ENCODE measurements at places on chromosomes 2 and 18.

DNA sequence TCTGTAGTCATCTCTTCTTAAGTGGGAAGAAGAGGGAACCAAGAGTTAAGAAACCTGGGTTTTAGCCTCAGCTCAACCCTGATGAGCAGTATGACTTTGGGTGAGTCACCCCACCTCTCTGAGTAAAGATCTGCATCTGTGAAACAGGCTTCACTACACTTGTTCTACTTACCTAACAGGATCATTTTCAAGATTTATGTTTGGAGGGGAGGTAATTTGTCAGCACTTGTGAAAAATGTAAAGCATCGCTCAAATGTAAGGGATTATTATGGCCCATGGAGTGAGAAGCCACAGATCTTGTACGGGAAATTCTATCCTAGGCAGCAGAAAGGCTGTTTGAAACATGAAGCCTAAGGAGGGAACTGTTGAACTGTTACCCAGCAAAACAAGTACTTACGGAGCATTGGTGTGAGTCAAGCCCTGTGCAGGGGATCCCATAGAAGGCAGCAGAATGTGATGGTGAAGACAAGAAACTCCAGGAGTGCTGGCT is 160.6 kb downstream of the PRKCE start:
- no peak for DNase-seq

GRCh38 chr2:84319581-84319980 is 139.5 kb downstream of the SUCLG1 start:
- no peak for DNase-seq

- no peak for DNase-seq
These were observed 225.8 kb upstream of the SIX3 start for GRCh38 chr2:44715671-44716081.

DNA sequence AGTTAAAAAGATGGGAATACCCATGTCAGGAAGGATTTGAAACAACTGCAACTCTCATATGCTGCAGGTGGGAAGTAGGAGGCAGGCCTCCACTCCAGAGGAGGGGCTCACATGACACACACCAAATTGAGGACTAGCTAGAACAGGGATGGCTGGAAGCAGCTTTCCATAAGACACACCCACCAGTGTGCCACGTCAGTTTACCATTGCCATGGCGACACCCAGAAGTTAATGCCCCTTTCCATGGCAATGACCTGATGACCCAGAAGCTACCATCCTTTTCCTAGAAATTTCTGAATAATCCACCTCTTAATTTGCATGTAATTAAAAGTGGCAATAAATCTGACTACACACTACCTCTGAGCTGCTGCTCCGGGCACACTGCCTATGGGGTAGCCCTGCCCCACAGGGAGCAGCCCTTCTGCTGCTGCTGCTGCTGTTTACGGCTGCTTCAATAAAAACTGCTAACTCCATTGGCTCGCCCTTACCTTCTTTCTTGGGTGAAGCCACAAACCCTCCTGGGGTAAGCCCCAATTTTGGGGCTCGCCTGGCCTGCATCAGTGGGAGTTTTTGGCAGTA is 89.4 kb downstream of the RRM2 start:
- no peak for DNase-seq

DNA sequence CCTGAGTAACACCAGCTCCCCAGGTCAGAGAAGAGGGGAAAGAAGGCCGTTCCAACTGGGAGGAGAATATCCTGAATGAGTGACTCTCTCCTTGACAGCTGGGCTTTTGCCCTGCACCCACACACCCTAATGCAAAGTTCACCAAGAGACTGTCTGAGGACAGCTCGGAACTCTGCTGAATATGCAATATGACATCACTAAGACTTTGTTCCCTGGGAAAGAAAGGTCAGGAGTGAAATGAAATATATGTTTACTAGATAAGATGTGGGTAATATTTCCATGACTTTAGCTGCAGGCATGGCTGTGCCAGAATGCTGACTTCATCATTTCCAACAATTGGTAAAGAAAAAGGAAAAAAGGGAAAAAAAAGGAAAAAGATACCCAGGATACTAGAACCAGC is 488.2 kb upstream of the RAB6C start:
- DNase-seq = no peak

DNA sequence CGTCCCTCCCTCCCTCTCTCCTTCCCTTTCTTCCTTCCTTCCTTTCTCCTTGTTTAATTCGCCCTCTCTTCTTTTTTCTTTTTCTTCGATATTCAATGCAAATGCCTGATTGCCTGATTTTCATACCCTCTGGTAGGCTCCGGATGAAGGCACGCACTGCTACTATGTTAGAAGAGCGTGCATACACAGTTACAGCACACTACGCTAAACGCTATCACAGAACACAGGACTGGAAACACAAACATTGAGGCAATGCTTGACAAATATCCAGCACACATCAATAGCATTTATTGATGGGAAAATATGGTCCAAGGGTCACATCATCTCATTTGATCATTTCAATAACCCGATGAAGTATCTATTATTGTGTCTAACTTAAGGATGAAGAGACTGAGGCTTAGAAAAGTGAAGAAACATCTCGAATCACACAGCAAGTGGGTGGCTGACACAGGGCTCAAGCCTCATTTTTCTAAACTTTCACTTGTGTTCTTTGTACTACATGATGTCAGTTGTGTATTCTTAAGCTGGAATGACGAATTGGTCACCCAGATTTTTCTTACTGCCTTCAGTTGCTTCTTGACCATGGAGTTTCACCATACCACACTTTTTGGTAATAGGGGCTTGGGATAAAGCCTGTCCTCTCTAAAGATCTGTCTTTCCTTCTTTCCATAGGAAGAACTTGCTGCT is 101.8 kb downstream of the TRIB2 start:
- DNase-seq = no peak

- DNase-seq = no peak
These were observed 343.8 kb downstream of the SETBP1 start for GRCh38 chr18:45024357-45025088.

- DNase-seq = no peak
These were observed 270.1 kb downstream of the C1D start for GRCh38 chr2:67792681-67793091.

DNA sequence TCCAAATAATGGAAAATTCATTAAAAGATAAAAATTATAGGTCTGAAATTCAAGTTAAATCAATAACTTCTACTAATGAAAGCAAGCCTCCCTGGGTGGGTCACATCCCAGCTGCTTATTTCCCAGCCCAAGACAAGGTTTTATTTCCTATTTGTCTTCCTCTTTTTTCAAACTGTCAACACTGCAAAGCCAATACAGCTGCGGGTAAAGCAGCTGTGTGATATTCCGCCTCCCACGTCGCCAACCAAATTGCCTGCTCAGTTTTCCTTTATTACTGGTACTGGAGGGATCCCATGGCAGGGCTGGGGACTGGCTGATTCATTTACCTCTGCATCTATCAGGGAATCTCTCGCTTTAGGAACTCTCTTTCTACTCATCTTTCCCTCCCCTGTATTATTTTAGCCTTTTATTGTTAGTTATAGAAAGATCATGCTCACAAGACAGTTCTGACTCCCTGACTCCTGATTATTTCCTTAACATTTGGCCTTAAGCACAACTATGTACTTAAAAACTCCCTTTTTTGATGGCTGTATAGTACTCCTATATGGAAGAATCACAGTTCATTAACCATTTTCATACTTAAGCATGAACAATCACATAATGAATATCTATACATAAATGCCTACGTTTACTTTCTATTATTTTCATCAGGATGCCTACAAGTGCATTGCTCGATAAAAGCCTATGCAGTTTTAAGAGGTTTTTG is 253.1 kb downstream of the CDCA7 start:
- DNase-seq = peak; percentile 13

GRCh38 chr2:2041256-2041824 is 289.7 kb downstream of the MYT1L start:
- DNase-seq = no peak

GRCh38 chr18:68915061-68915460 is 117.2 kb downstream of the CCDC102B start:
- DNase-seq = no peak

DNA sequence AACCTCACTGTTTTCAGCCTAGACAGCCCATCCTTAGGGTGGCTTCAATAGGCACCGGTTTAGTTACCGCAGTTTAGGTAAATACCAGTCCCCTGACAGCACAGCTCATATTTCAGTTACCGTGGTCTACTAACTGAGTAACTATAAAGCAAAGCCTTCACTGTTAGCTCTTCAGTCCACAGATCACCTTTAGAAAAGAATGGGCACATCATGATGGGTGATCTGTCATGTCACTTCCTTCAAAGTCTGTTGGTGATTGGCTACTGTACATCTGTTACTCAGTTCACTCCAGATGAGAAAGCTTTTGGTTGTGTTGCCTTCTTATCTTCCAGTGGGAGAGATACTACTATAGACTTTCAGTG is 21.0 kb downstream of the SLC20A1 start:
- DNase-seq = peak; percentile 44

GRCh38 chr2:237440819-237441281 is 26.9 kb upstream of the COL6A3 start:
- DNase-seq = no peak

- peak; percentile 98 for DNase-seq
These were observed 136.8 kb upstream of the ID2 start for GRCh38 chr2:8544786-8545694.

- peak; percentile 95 for DNase-seq
These were observed 42.2 kb downstream of the BIN1 start for GRCh38 chr2:127064642-127065250.

GRCh38 chr2:208265371-208265800 is 669 bp upstream of the PIKFYVE start:
- DNase-seq = peak; percentile 75

DNA sequence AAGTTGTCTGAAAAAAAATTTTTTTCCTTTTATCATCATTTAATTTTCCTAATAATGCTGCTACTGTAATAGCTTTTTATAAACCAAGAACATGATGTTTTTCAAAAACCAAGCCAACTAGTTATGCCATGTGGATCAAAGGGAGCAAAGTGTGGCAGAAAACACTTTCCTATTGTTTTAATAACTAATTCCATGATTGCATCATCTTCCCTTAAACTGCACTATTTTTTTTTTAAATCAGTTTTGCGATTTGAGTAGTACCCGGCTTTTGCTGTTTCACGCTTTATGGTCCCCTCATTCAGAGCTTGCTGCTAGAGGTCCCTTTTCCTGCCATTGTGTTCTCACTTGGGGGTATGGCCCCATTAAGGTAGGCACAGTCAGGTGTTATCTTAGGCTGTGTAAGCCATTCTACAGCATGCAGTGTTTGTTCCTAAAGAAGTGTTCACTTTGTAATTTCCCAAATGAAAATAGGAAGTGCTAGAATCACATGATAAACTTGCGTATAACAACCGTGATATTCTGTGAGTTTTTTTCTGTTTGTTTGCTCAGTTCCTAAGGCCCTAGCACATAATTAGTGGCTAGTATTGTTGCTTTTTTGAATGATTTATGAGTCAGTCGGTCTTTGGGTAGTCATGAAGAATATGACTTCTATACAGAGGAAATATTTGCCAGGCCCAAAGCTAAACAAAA is 225.8 kb downstream of the PTGR3 start:
- no peak for DNase-seq

GRCh38 chr2:150042500-150043171 is 444.8 kb downstream of the RND3 start:
- no peak for DNase-seq

GRCh38 chr2:47403609-47404193 is 745 bp downstream of the MSH2 start:
- peak; percentile 39 for DNase-seq

DNA sequence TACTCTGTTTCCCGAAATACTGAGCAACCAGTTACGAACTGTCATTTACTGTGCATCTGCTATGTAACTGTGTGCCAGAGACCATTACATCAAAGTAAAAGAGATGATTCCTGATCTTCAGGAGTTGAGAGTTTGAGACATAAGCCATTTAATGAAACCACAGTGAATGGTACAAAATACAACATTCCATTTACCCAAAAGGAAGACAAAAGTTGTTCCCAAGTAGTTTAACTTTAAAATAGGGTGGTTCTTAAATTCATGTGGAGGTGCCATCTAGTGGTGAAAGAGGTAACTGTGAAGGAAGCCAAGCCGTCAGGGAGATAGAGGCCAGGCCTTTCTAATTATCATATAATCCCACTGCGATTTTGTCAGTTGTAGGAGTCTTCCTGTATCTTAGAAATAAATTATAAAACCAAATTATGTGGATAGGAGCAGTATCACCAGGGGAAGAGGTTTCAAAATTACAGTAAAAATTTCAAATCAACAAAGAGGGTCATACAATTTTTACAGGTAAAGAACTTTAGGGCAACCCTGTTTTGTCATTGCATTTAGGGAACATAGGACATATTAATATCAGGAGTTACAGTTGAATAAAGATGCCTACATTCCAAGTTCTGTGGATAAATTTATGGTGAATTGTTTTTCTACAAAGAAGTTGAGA is 67.7 kb downstream of the EPAS1 start:
- DNase-seq = peak; percentile 82

DNA sequence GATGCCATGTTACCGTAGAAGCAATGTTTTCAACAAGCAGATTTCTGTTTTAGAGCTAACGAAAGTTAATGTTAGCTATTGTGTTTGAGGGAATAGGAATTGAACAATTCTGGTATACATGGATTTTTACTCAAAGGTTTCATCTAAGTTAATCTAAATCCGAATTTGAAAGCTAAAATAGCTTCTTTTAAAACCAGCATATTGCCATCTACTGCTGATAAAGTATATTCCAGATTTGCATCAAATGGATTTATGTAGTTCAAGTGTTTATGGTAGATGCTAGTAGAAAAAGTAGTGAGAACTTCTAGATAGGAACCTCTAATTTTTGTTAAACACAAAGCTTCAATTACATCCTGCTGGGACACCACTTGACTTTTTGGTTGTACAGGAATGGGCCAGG is 1569.5 kb upstream of the NXPH2 start:
- DNase-seq = no peak

DNA sequence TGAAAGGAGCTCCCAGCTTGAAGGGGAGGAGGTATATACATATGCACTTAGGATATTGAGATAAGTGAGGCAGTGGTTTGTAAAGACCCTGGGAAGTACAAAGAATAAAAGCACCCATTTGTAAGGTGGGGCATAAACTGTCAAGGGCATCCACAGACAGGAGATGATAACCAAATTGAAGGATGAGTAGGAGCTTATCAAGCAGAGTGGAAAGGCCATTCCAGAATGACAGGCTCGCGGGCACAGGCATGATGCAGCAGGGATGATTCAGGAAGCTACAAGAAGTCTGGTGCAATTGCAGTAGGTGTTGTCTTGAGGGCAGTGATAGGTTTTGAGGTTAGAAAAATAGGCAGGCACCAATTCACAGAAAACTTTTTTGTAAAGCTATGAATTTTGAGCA is 504.8 kb downstream of the PIK3C3 start:
- no peak for DNase-seq

GRCh38 chr2:102208774-102209173 is 22.0 kb downstream of the IL1RL2 start:
- DNase-seq = no peak

DNA sequence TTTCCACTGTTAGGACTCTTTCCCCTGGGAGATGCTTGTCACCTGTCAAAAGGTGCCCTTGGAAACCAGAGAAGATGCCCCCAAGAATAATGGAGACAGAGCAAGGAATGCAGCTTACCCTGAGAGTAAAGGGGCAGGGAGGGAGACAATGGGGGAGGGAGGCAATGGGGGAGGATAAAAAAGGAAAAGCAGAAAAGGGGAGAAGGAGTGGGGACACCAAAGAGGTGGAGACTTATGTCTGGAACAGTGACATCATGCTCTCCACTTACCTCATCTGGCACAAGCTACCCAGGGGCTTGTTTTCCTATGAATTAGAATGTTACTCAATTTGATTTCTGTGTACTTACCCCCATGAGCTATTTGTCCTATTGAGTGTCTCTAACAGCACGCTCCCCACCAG is 67.9 kb downstream of the MRO start:
- DNase-seq = no peak
